ENCODE measurements at places on chromosomes 6 and 20.

- DNase-seq = no peak
Observed at GRCh38 chr20:52766645-52767435, 205.3 kb upstream of the TSHZ2 start.

DNA sequence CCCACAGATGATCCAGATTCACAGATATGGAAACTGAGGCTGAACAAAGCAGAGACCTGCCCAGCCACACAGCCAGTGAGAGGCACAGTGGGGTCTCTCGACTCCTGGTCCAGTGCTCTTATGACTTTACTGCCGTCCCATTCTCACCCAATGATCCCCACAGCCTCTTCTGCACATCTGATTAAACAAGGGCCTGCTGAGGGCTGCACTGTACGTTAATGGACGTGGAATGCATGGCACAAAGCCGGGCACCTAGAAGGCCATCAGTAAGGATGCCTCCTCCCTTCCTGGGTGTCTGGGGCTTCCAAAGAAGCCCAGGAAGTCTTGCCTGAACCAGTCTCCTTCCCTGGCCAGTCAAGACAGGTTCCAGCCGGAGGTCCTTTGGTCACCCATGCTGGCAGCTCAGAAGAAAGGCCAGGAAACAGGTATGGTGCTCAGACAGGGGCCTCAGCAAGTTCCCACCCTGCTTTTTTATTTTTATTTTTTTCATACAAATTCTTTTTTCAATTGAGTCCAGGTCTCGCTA lies 3.8 kb downstream of the TFEB start:
- DNase-seq = no peak

- no peak for DNase-seq
Observed at GRCh38 chr6:48486876-48487275, 375.9 kb upstream of the PTCHD4 start.

GRCh38 chr20:47502271-47503239 lies 868 bp downstream of the NCOA3 start:
- no peak for DNase-seq

- no peak for DNase-seq
Observed at GRCh38 chr6:11213422-11214021, 18.9 kb downstream of the NEDD9 start.

DNA sequence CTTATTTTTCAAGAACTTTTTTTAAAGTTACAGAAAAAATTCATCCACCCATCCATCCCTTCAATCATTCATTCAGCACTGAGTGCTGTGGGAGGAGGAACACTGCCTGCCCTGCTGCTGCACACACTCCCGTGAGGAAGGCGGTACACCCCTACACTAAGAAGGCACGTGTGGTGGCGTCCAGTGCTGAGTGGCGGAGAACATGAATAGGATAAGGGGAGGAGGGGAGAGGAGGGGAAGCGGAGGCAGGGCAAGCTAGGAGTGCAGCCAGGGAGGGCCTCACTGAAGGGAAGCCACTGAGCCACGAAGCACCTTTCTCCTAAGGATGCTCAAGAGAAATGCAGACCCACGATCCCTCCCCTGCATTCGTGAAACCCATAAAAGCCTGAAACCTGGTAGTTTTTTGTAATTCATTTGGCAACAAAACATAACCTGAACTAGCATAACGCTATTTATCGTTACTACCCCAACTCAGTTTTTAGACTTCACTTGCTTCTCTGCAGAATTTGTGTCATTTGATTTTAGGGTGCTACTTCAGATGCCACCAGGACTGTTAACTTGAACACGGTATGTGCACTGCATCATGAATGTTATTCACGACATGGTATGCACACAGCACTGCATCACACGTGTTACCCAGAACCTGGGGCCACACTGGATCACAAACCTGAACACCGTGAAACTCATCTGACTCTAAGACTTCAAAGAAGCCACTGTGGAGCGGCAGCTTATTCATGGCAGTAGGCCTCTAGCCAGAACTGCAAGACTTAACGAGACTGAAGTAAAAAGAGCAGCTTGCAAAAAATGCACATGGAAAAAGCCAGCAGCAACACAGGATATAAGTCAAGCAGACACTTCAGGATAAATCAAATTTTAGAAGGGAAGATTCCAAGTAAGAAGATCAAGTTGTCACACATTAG lies 3.5 kb downstream of the RNASET2 start:
- DNase-seq = no peak

GRCh38 chr20:19098806-19099578 lies 113.5 kb upstream of the SLC24A3 start:
- DNase-seq = no peak

DNA sequence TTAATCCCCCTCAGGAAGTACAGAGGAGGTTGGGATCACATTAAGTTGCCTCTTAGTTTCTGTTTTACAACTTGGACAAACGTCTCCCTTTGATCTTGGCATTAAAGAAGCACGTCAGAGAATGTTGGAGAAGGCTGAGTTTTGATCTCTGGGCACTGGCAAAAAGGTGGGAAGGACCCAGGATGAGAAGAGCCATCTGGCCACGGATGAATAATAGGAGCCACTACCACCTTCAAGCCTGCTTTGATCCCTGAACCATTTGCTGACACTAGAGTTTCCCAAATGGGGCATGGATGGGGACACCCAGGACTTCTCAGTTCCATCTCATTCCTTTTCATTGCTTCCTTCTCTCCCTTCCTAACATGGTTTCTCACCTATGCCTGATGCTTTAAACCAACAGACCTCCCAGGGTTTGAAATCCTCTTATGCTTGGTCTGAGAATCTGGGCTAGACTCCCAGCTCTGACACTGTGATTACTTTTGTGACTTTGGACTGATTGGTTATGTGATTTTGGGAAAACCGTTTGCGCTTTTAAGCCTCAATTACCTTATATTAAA lies 5.8 kb downstream of the TM9SF4 start:
- DNase-seq = no peak

- DNase-seq = no peak
Observed at GRCh38 chr20:43507150-43508080, at the start of gene L3MBTL1. Gene L3MBTL1 (plus strand): TSS chr20:43507697. CDS start chr20:43513504, 5,807 bp downstream.

All from activated CD4-positive, alpha-beta T cell treated with anti-CD3 and anti-CD28 coated beads, Interleukin-2, amount 50 U/mL, for 4 hours (primary cell).